Epithelial cell of proximal tubule (primary cell): ENCODE measurements at places on chromosomes 1 and 21.

DNA sequence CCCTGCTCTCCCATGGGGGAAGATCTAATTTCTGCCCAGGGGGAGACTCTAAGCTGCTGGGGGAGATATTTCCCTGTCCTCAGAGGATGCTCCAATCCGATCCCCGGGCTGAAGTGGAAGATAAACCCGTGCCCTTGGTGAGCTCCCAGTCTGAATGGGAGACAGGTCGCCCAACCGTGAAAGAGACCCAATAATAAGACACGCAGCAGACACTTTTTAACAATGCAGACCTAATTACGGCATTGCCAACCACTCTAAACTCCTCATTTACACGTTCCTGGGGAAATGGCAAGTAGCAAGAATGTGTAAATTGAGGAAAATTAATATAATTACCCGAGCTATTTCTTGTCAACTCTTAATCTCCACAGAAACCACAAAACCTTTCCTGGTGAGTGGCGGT is 48.7 kb upstream of the ACTL8 start:
- DNase-seq, result no peak

DNA sequence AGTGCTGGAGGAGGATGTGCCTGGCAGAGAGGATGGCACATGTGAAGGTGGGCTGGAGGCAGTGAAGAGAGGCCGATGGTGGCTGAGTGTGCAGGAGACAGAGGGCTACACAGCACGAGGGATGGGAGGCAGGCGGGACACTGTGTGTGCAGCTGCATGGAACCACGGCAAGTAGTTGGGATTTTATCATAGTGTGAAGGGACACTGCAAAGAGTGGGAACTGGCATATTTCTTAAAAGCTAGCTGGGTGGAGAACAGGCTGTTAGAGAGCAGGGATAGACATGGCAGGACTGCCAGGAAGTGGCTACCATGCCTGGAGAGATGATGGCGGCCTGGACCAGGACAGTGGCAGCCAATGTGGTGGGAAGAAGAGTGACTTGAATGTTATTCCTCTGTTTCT is 102.4 kb upstream of the TLR5 start:
- DNase-seq, result no peak

DNA sequence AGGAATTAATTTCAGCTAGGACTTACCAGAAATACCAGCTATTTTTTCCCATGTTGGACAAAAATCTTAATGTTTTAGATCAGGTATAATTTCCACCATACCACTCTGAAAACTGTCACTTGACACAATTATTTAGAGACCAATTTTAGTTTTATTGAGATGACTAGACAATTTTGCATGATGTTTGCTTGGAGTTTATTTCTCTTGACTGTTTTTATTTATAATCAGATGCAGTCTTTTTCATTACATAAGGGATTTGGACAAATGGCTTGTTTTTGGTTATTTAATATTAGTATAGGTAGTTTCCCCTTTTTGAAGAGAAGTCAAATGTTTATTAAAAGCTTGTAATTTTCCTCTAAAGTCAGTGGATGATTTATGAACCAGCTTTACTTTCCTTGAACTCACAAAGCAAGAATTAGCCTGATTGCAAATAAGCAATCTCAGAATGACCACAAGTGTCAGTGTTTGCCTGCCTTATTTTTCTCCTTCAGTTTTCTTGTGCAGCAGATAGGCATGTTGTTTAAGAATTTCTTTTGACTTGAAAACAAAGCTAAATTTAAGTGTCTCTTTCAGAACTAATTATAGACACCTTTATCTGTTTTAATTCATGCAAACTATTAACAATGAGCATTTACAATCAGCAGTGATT is 3.8 kb upstream of the B3GALT2 start:
- no peak for DNase-seq

DNA sequence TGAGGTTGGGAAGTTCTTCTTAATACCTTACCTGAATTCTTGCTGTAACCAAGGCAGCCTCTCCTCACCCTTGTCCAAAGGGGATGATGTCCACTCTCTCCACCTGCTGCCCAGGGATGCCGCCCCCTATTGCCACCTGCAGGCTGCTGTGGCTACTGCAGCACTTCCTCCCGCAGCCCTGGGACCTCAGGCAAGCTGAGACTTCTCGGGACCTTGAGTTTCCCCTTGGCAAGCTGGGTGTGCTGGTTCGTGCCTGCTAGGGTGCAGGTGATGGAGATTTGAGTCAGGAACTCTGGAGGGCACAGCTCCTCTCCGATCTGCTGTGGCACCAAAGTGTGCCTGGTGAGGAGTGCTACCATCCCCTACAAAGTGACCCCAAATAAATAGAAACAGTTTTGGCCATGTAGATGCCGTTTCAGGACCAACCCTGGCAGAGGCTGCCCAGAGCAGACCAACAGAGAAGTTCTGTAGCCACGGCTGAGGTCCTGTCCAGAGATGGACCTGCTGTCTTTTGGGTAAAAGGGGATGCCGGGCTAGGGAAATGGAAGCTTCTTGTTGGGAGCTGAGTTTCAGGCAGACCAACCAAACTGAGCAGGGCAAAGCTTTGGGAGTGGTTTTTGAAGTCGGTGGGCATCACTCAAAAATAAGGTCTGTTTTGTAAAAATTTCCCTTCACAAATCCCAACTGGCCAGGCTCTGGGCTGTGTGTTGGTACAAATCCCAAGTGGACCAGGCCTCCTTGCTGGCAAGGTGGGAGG is 31.7 kb downstream of the RUNX3 start:
- no peak for DNase-seq

GRCh38 chr1:17319561-17320350 is 11.8 kb downstream of the PADI4 start:
- no peak for DNase-seq

DNA sequence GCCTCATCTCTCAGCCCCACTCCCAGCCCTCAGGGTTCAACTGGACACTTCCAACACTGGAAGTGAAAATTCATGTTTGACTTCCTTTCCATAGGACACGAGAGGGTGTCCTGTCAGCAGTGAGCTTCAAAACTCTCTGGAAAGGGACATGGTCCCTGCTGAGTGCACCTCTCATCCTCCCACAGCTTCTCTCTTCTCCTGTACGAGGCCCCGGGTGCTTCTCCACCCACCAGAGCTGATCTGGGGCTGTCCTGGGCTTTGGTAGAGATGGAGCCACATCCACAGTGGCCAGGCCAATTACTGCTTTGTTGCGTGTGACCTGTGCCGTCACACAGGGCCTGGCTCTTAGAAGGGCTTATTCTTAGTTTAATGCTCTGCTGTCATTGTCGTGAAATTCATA is 182.3 kb downstream of the RRAGC start:
- DNase-seq, result no peak

GRCh38 chr21:33783187-33783979 is 132.2 kb downstream of the ATP5PO start:
- no peak for DNase-seq

- DNase-seq, result no peak
Observed at GRCh38 chr1:40612345-40612831, 53.1 kb downstream of the RIMS3 start.

DNA sequence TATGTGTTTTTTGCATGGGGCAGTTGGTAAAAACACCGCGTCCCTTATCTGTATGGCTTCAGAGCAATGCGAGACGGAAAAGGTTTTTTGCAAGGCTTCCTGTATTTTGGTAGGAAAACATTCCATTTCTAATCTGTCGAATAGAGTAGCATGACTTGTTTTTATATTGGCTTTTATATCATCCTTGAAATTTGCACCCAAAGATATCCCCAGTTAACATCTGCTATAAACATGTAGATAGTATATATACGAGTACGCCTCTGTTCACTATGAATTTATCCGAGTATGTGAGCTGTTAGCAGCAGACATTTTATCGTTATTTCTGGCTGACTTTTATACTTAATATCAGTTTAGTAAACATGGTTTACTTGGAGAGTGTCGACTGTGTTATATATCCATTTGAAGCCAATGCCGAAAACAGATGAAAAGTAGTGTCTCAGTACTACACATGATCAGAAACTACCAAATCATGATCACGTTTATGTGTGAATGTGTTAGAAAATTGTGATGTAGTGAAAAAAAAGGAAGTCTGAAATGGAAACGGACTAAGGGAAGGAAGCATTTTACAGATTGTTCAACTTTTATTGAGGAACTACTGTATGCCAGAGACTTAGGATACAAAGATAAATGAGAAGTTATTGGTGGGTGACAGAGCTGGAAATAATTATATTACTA is 1.0 kb downstream of the LEPR start:
- DNase-seq, result no peak

DNA sequence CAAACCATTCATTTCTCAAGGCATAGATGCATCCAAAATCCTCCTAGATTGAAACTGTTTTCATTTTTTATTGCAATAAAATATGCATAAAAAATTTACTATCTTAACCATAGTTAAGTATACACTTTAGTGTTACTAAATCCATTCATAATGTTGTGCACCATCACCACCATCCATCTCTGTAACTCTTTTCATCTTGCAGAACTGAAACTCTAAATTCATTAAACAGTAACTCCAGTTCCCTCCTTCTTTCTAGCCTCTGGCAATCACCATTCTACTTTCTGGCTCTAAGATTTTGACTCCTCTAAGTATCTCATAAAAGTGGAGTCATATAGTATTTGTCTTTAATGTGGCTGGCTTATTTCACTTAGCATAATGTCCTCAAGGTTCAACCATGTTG is 236.8 kb downstream of the SMYD3 start:
- no peak for DNase-seq

- DNase-seq, result peak; percentile 85
Observed at GRCh38 chr1:94079080-94079940, 41.6 kb downstream of the ABCA4 start.
